ENCODE measurements at places on chromosomes 3 and 15.
A peak's percentile ranks its signal among the peaks of the same experiment; 100 is the strongest.

DNA sequence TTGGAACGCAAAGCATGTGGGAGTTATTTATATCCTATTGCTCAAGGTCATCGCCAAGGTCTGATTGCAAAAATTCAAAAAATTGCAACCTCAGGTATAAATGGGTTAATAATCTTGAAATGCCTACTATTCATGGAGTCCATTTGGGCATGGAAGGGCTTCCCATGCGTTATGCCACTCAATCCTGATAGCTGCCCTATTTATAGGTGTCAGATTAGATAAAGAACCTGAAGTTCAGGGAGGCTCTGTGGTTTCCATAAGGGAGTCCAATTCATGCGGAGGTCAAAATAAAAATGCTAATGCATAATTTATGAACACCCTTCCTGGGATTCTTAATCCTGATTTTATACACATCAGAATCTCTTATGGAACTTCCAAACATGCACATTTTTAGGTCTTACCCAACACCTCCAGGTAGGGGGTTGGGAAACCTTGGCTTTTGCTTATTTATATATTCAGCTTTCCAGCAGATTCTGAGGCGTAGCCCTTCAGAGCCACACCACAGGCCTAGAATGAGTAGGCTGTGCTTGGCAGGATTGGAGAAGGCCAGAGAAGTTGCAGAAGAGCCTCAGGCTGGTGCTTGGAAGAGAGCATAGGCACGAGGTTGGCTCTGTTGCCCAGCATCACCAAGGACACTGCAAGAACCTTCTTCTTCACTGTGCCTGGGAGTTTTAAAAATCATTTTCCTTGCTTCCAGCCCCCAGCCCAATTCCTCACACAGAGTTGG is 324.4 kb upstream of the CFAP20DC start:
- DNase-seq: no peak

- DNase-seq: peak; percentile 78
Measured at GRCh38 chr3:53795789-53796560, 50.2 kb downstream of the CHDH start.

GRCh38 chr15:63503739-63504246 is 600 bp upstream of the USP3 start:
- DNase-seq: peak; percentile 43

DNA sequence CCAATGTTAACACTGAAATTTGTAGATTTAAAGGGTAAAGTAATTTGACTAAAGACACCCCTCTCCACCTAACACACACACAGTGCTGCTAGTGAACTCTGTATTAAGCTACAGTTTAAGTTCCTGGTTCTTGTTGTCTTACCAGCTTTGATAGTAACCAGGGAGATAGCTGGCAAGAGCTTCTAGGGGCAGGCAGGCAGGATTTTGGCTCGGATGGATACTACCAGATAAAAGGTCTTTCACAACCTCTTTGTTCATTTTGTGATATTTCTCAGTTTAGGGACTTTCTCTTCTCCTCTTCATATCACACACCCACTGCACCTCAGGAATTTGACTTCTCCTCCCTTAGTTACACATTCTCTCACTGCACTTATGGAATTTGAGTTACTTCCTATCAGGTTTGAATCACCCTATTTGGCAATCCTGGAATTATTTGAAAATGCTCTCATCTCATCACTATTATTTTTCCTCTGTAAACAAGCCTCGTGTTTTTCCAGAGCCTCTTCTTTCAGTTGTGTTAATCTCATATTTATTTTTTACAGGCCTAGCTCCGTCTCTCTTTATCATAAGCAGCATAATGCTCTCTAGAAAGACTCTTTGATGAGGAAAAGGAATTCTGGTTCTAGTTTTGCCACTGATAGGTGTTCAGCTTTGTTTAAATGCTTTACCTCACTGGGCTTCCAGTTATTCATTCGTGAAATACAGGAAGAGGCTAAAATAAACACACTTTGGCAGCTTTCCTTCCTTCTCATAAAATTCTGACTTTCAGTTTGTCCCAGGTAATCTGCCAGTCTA is 23.0 kb upstream of the CLDN1 start:
- no peak for DNase-seq

DNA sequence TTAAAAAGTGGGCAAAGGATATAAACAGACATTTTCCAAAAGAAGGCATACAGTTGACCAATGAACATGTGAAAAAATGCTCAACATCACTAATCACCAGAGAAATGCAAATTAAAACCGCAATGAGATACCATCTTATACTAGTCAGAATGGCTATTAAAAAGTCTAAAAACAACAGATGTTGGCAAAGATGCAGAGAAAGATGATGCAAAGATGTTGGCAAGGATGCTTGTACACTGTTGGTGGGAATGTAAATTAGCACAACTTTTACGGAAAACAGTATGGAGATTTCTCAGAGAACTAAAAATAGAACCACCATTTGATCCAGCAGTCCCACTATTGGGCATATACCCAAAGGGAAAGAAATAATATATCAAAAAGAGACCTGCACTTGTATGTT is 53.5 kb downstream of the TLNRD1 start:
- DNase-seq: no peak

- no peak for DNase-seq
Measured at GRCh38 chr3:17238023-17238422, 353.3 kb downstream of the PLCL2 start.

DNA sequence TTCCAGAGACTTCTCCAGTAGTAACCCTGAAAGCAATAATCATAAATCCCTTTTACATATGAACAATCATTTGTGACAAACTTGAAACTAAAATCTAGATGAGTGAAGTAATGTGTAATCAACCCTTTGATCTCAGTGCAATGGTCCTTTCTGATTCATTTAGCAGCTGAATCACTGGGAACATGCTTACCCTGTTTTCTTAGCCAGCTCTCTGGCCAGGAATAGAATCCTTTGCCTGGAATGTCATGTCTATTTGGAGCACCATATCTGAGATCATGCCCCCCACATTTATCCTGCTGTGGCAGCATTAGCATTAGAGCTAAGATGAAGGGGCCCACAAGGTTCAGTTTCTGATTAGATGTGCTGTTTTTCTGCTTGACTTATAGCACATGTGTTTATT is 309.8 kb downstream of the OXSM start:
- peak; percentile 22 for DNase-seq

- DNase-seq: peak; percentile 86
Measured at GRCh38 chr15:91291673-91292072, 191.6 kb downstream of the SV2B start.

- DNase-seq: no peak
Measured at GRCh38 chr3:58536501-58537411, at the start of gene ACOX2. Gene ACOX2 (minus strand): TSS chr3:58537190. CDS start chr3:58535106, 2,084 bp downstream.

DNA sequence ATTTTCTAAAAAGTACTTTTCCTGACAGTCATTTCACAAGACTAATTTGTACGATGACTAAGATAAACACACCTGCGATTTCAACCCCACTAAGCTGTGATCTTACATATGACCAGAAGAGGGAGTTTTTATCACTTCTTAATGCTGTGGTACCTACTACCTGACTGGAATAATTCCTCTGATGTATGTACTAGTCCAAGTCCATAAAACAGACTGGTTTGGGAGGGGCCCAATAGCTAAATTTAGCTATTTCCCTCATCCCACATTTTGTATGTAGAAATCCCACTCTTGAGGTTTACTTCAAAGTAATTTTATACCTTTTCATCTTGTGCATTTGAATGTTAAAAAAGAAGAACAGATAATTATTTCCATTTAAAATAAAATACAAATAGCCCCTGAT is 49.7 kb upstream of the SCAANT1 start:
- DNase-seq: peak; percentile 30

DNA sequence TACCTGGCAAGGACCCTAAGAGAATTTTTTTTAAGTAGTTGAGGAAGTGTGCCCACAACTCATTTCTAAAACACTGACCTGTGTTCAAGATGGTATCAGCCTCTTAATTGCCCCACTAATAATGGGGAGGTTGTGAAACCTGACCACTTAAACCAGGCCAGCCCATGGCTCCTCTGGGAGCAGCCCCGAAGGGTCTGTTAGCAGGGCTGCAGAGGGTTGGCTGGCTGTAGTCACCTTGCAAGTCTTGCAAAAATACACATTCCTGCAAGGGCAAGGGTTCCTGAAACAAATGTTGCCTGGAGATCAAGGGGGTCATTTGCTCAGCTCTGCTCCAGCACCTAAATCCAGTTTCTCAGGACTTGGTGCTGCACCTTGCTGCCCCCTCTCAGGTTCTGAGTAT is 3.2 kb downstream of the IL17RD start:
- no peak for DNase-seq

DNA sequence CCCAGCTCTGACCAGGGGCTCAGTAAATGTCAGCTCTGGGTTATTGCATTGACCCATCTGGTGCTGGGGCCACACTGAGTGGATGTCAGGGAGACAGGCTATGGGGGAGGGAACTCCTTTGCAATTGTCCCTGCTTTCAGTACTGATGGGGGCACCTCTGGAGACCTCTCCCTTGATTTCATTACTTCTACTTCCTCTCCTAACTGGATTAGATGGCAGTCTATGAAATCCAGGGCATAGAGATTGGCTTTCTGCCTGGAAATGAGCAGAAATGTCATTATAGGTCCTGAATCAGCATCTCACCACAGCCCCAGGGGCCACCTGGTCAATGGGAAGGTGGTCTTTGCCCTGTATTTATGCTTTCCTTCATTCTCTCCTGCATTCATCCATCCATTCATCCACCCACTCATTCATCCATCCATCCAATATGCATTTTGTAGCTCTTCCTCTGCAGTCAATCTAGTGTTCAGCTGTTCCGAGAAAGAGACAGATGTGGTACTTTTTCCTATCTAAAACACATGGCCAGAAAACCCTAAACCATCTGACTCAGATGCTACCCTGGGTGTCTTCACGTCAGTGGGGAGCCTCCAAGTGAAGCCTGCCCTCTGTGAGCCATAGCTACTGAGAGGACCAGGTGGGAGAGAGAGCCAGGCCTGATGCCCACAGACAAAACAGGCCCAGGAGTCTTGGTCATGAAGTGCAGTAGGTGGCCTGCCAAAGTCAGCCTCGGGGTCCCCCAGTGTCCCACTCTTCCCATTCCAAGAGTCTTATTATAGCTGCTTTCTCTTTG is 57.1 kb downstream of the CCDC33 start:
- DNase-seq: peak; percentile 84

DNA sequence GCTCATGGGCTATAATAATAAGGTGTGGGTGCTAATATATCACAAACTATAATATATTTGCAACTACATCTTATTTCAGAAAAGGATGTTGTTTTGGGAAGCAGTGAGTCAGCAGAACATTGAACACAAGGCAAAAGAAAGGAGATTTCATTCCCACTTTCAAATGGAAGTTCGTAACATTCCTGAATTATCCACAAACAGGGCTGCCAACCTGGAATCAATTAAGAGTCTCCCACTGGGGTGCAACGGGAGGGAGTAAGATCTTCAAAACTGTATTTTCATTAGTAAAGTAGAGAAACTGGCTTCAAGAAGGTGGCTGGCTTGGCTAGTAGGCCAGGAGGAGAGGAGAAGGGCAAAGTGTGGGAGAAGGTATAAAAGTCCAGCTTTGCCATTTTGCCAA is 479.6 kb downstream of the CNTN3 start:
- DNase-seq: no peak

DNA sequence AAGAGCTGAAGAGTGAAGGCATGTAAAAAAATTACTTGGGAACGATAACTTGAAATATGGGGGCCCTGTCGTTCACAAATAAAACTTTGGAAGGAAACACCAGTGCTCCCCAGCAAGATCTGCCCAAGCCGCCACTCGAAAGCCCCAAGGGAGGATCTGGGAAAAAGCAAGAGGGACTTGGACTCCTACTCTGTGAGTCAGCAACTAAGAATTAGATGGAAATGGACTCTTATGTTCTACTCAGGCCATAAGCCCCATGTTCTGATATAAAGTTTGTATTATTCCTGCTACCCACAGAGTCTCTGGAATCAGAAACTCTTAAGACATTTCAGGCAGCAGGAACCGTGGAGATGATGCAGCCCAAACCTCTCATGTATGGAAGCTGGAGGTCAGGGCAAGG is 75.7 kb downstream of the ITGB5 start:
- DNase-seq: no peak

- no peak for DNase-seq
Measured at GRCh38 chr3:186940967-186941366, 10.6 kb downstream of the ST6GAL1 start.

Data from SK-N-DZ (cell line).